Ascending aorta (tissue), 2 donors: ENCODE measurements at places on chromosomes 13 and 19. TPM values are rescaled to one million over a fixed set of nuclear protein-coding genes. Genes with fewer than 3 reads are reported as not detected.
A peak's percentile ranks its signal among the peaks of the same experiment; 100 is the strongest.

DNA sequence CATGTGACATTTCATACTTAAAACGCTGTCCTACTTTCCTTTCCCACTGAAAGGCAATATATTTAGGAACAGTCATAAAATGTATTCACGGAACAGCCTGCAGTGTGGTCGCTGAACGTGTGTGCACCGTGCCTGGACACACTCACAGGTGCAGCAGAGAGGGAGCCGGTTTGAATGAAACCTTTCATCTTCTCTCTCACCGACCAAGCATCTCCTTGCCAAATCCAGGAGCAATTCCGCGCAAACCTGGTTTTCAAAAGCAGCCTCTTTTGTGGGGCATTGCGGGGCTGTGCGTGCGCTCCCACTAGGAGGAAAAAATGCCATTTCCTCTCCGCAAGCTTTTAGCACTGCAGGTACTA lies 1.0 kb downstream of the DCLK1 start:
- H3K27ac ChIP-seq = no peak overlapping the region
- no peaks in the 10 kb centered on the region for H3K36me3 ChIP-seq
- H3K4me1 ChIP-seq = no peaks in the 10 kb centered on the region
- no peak for DNase-seq
- H3K27me3 ChIP-seq = no peaks in the 10 kb centered on the region

DNA sequence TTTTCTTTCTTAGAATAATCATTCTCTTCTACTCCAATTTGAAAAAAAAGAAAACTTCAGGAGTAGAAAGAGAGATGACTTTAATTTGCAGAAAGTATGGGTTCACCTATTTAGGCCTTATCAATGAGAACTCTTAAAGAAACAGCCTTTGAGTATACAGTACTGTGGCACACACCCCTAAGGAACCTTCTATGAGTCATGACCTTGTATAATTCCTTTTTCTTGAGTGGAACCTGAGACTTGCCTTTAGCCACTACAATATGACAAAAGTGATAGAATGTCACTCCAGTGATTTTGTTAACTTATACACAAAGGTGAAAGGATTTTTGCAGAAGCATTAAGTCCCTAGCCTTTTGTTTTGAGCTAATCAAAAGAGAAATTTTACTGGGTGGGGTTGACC lies 58.7 kb downstream of the ITGBL1 start:
- H3K36me3 ChIP-seq = no peaks in the 10 kb centered on the region
- no peak for DNase-seq
- H3K27me3 ChIP-seq = no peaks in the 10 kb centered on the region
- H3K27ac ChIP-seq = peak overlapping the region; percentile 33
- H3K4me3 ChIP-seq = no peak overlapping the region
- no peaks in the 10 kb centered on the region for H3K4me1 ChIP-seq

DNA sequence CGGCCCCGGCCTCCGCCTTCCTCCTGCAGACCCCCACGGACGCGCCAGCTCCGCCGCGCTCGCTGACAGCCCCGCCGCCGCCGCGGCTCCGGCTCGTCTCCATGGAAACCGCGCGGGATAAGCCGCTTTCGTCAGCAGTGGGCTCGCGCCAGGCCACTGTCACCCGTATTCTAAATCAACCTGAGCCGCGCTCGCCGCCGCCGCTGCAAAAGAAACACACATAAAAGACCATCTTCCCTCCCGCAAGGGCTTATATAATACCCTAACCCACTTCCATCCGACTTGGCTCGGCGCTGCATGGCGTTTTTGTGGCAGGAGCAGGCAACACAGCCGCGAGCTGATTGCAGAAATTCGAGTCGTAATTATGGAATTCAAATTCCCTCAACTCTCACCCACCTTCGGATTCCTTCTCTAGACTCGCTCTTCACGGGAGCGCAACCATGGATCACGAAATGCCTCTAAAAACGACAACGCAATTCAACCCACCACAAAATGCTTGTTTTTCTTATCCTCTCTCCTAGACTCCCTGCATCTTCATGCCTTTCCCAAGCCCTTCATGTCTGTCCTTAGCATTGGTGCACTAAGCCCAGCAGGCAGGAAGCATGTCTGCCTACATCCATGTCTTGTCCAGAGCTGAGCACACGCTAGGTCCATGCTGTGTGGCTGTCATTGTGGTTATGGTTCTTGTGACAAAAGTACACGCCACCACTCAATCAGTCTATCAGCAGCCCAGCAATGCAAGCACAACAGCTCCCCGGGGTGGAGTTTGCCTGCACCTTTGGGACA lies at the start of gene AMER2:
Gene AMER2, minus strand, starts transcription at position 772 of the 786 bp plus-strand sequence. Its CDS starts 669 bp downstream, at position 103.
- H3K4me3 ChIP-seq = peak within 1 kb of the TSS; percentile 33
- no peak within 1 kb of the TSS for H3K27ac ChIP-seq
- peaks cover 16% of the 10 kb centered on the region for H3K27me3 ChIP-seq
- DNase-seq = no peak

The MCOLN1 gene
- total RNA-seq = 11.9 TPM

The SAMD1 gene
- 9.4 TPM for total RNA-seq

The EXOSC5 gene
- 30.3 TPM for total RNA-seq

The GNG7 gene
- 0.96 TPM for total RNA-seq

DNA sequence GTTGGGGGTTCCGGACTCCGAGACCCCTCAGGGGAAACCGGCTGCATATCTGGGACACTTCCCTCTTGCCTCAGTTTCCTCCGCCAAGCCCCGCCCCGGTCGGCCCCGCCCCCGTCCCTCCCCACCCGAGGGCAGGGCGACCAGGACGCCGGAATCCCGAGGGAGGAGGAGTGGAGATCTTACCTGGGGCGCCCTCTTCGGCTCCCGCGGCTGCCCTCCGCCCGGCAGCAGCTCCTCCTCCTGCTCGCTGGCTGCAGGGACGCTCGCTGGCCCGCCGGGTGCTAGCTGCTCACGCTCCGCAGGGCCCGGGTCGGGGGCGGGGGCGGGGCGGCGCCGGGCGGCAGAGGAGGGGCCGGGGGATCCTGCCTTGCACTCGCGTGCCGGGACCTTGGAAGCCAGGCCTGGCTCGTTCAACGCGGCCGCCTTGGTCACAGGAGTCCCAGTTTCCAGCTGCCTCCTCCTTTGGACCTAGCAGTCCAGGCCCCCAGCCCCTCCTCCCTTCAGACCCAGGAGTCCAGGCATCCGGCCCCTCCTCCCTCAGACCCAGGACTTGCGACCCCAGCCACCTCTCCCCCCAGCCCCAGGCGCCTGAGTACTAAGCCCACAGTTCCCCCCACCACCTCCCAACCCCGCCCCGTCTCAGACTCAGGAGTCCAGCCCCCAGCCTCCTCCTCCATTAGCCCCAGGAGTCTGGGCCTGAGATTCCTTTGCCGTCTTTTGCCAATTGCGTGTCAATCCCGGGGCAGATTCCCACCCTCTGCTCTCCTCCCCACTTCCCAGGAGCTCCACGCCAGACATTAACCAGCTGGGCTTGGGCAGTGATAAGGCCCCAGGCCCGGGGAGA lies at the start of gene NTF4:
Gene NTF4, minus strand, starts transcription at position 51 of the 844 bp plus-strand sequence. CDS start 2,821 bp downstream, outside the sequence.
- H3K27ac ChIP-seq = no peak within 1 kb of the TSS
- no peak for DNase-seq
- peaks cover 3% of the 10 kb centered on the region for H3K4me1 ChIP-seq
- H3K36me3 ChIP-seq = no peaks in the 10 kb centered on the region
- no peaks in the 10 kb centered on the region for H3K27me3 ChIP-seq
- no peak within 1 kb of the TSS for H3K4me3 ChIP-seq

GRCh38 chr13:95241321-95241720 lies 59.9 kb downstream of the ABCC4 start:
- DNase-seq = no peak
- no peak overlapping the region for H3K27ac ChIP-seq
- H3K36me3 ChIP-seq = no peaks in the 10 kb centered on the region
- no peaks in the 10 kb centered on the region for H3K27me3 ChIP-seq
- H3K4me1 ChIP-seq = no peaks in the 10 kb centered on the region

DNA sequence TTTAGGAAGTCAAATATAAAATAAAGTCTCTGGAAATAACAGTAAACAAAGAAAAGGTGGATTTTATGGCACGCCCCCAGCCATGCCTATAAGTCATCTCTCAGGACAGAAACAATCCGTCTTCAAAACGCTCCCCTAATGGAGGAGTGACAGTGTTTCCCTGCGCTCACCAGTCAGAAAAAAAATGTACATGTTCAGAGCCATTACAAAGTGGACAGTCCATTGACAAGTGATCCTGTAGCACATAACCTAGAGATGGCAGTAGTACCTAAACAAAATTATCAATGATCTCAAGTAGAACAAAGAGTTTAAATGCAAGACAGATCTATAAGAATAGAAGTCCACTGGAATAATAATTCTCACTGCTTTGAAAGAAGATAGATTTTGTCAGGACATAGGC lies 891.7 kb upstream of the MIR17HG start:
- no peak for DNase-seq
- no peaks in the 10 kb centered on the region for H3K27me3 ChIP-seq
- H3K36me3 ChIP-seq = no peaks in the 10 kb centered on the region
- H3K4me1 ChIP-seq = no peaks in the 10 kb centered on the region

- no peak for DNase-seq
- H3K4me3 ChIP-seq = no peak overlapping the region
- no peaks in the 10 kb centered on the region for H3K4me1 ChIP-seq
- H3K27ac ChIP-seq = no peak overlapping the region
Measured at GRCh38 chr13:23749288-23749873, 139.8 kb downstream of the MIPEP start.

The GSK3A gene
- 27.0 TPM for total RNA-seq

The CLEC4G gene
- 1.7 TPM for total RNA-seq

DNA sequence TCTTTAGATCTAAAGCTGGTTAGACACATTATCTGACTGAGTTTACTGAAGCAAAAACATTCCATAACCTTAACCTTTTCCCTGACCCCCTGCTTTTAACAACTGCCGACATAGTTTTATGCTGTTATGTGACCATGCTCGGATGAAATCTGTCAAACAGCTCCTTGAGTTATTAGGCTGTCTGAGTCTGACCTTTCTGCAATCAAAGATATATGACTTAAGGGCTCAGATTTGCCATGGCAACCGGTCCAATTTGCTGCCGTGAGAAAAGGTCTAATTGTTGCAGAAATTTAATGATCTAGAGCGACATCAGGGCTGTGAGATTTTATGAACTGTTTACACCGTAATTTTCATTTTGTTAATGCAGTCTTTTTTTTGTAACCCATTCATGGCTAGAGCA lies 61.8 kb downstream of the URI1 start:
- H3K4me1 ChIP-seq = no peaks in the 10 kb centered on the region
- H3K27me3 ChIP-seq = no peaks in the 10 kb centered on the region
- peaks cover 29% of the 10 kb centered on the region for H3K36me3 ChIP-seq
- DNase-seq = no peak
- no peak overlapping the region for H3K27ac ChIP-seq

DNA sequence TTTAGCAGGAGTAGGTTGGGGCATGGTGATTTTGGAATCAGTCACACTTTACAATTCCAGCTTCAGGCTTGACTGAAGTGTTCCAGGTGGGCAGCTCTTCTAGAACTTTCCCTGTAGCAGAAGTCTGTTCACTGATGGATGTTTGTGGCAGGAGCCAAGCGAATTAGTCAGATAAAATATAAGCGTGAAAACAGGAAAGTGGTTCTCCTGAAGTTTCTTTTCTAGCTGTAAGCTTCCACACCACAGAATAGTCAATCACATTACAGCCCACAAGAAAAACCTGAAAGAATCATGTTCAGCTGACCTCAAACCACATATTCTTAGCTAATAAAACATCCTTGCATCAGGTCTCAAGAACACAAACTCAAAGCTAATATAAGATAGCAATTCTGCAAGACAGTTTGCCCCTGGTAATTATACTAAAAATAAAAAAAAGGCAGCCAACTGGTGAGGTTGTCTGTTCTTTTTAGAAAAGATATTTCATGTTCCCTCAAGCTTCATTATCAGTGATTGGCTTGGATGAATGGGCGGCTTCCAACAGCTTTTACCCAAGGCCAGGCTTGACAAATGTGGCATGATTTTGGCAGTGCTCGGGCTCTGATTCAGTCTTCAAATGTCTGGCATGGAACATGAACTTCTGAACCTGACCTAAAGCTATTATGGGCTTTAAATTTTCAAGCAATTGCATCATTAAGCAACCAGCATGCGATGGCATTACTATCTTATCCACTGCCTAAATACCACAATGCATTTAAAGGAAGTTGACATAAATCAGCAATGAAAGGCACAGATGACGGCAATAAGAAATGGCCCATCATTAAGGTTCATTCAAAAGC lies 136.8 kb downstream of the DCLK1 start:
- peak overlapping the region; percentile 2 for H3K4me3 ChIP-seq
- peaks cover 21% of the 10 kb centered on the region for H3K4me1 ChIP-seq
- H3K27ac ChIP-seq = peak overlapping the region; percentile 75

The TMED1 gene
- 25.0 TPM for total RNA-seq

The ZGLP1 gene
- total RNA-seq = not detected

The CD37 gene
- 15.6 TPM for total RNA-seq

DNA sequence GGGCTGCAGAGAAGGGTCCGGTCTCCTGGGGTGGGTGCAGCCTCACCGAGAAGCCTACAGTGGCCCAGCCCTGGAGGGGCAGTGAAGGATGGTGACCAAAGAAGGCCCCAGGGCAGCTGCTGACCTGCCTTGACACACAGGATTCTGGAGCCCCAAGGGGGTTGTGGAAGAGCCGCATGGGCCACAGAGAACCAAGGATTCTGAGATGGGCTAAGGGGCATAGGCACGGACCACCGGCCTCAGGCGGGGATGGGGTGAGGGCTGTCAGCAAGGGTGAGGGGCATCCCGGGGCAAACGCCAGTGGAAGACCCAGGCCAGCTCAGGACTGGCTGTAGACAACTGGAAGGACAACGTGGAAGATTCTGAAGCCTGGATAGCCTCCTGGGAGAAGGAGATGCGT lies 151.6 kb downstream of the TEX29 start:
- H3K4me3 ChIP-seq = no peak overlapping the region
- DNase-seq = no peak
- H3K4me1 ChIP-seq = no peaks in the 10 kb centered on the region

The CCDC70 gene
- not detected for total RNA-seq

GRCh38 chr13:82747958-82748357 lies 1134.3 kb downstream of the SLITRK1 start:
- no peak for DNase-seq
- no peaks in the 10 kb centered on the region for H3K27me3 ChIP-seq
- H3K4me3 ChIP-seq = no peak overlapping the region
- no peaks in the 10 kb centered on the region for H3K4me1 ChIP-seq
- no peaks in the 10 kb centered on the region for H3K36me3 ChIP-seq

GRCh38 chr13:32427852-32428580 lies at the start of gene N4BP2L1:
N4BP2L1 (minus strand) TSS chr13:32428130; CDS start chr13:32428082, 48 bp downstream.
- peak; percentile 92 for DNase-seq
- H3K36me3 ChIP-seq = no peaks in the 10 kb centered on the region
- no peaks in the 10 kb centered on the region for H3K4me1 ChIP-seq
- no peaks in the 10 kb centered on the region for H3K27me3 ChIP-seq
- H3K4me3 ChIP-seq = peak within 1 kb of the TSS; percentile 86

GRCh38 chr19:40313229-40313983 lies 28.3 kb upstream of the AKT2 start:
- no peak overlapping the region for H3K27ac ChIP-seq
- H3K36me3 ChIP-seq = peaks cover 2% of the 10 kb centered on the region
- H3K27me3 ChIP-seq = no peaks in the 10 kb centered on the region
- H3K4me1 ChIP-seq = no peaks in the 10 kb centered on the region
- H3K4me3 ChIP-seq = no peak overlapping the region
- DNase-seq = no peak
